Inflammatory macrophage treated with lipopolysaccharide for 1 hour (primary cell): ENCODE measurements at places on chromosomes 4 and X.
A peak's percentile ranks its signal among the peaks of the same experiment; 100 is the strongest.

DNA sequence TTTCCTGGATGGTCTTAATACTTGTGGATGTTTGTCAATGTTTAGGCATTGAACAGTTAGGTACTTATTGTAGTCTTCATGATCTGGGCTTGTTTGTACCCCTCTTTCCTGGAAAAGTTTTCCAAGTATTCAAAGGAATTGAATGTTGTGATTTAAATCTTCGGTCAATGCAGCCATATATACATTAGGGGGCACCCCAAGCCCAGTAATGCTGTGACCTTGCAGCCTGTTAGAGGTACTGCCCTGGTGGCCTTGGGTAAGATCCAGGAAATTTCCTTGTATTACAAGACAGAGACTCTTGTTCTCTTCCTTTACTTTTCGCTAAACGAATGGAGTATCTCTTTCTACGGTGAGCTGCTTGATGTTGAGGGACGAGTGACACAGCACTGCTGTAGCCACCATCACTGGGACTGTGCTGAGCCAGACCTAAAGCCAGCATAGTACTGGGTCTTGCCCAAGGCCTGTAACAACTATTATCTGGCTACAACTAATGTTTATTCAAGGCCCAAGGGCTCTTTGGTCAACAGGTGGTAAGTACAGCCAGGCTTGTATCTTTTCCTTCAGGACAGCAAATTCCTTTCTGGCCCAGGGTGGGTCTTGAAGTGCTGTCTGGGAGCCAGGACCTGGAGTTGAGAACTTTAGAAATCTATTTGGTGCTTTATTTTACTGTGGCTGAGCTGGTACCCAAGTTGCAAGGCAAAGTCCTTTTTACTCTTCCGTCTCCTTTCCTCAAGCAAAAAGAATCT, 118.3 kb upstream of the ATOH1 start:
- peak; percentile 17 for DNase-seq

- DNase-seq = peak; percentile 35
Measured at GRCh38 chr4:171239196-171239595, 574.0 kb upstream of the GALNTL6 start.

GRCh38 chrX:47936224-47936939, 67.4 kb downstream of the ZNF182 start:
- DNase-seq = no peak

DNA sequence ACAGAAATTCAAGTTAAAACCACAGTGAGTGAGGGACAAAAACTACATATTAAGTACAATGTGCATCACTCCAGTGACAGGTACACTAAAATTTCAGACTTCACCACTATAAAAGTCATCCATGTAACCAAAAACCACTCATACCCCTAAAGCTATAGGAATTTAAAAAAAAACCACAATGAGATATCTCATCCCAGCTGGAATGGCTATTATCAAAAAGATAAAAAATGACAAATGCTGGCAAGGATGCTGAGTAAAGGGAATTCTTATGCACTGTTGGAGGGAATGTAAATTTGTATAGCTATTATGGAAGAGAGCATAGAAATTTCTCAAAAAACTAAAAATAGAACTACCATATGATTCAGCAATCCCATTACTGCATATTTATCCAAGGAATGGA, 171.1 kb downstream of the HHIP start:
- DNase-seq = no peak

- no peak for DNase-seq
Measured at GRCh38 chr4:7281691-7282665, 89.6 kb downstream of the SORCS2 start.
